ENCODE measurements at places on chromosomes 6 and 20.

DNA sequence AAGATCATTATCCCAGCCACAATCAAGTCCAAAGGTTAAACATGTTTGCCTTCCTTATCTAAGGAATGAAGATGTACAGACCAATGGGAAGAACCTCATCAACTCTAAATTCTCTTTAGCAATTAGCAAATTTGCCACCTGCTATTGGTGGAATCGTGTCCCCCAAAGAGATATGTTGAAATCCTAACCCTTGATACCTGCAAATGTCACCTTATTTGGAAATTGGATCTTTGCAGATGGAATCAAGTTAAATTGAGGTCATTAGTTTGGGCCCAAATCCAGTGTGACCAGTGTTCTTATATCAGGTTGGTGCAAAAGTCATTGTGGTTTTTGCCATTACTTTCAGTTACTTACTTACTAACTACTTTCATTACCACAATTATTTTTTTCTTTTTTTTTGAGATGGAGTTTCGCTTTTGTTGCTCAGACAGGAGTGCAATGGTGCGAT is 31.3 kb downstream of the KLHL31 start:
- no peak for DNase-seq

GRCh38 chr20:53021934-53022333 is 49.8 kb downstream of the TSHZ2 start:
- no peak for DNase-seq

DNA sequence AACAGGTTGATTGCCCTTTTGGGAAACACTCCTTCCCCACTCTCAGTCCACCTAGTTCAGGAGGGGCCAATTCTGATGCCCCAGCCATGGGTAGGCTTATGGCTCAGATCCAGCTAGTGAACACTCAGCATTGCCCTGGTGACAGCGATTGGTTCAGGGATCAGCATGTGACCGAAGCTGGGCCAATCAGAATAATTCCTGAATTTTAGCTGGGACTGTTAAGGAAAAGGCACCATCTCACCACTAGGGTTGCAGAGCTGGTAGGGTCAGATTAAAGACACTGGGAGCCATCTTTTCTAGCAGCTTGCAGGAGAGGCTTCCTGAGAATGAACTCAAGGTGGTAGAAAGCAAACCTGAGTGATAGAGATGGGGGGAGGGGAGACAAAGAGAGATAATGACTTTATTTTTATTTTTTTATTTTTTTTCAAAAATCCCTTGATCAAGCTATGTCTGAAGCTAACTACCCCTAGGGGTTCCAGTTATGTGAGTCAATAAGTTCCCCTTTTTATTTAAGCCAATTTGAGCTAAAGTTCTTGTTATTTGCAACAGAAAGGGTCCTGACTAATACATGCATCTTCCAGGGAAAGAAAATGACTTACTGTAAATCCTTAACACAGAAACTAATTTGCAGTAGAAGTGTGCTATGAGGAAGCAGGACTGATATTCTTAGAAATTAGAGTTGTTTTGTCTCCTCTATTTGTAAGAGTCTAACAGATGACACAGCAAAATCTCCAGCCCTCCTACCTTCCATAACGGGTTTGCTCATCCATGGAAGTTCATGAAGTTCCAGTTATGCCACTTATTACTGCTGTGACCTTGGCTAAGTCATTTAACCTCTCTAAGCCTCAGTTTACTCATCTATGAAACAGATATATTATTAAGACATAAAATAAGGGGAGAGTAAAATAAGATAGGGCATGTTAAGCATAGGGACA is 44.7 kb downstream of the EYA2 start:
- no peak for DNase-seq

GRCh38 chr6:62891065-62891647 is 320.1 kb upstream of the FKBP1C start:
- DNase-seq: no peak

- no peak for DNase-seq
Measured at GRCh38 chr6:2140438-2141128, 104.8 kb downstream of the GMDS start.

- DNase-seq: no peak
Measured at GRCh38 chr6:135390458-135390857, 107.1 kb downstream of the AHI1 start.

GRCh38 chr6:83092756-83093399 is 25.4 kb downstream of the DOP1A start:
- DNase-seq: no peak

- no peak for DNase-seq
Measured at GRCh38 chr20:32982617-32983458, 21.4 kb downstream of the SUN5 start.

DNA sequence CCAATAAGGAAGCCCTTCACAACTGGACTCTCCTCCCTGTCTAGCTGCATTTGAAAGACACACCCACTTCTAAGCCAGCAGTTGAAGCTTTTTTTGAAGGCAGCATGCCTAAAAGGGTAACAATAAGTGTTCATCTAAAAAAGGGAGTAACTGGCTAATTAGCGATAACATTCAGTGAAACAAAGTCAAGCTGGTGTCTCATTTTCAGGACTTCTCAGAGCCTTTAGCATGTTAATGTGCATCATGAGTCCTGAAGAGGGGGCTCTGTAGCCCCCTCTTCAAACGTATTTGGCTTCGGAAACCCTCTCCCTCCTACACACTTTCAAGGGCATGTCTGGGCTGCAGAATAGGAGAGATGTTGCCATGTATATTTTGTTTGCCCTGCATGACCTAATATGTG is 28.1 kb downstream of the SLC22A23 start:
- DNase-seq: no peak

- no peak for DNase-seq
Measured at GRCh38 chr6:44129841-44130322, 2.5 kb downstream of the TMEM63B start.

DNA sequence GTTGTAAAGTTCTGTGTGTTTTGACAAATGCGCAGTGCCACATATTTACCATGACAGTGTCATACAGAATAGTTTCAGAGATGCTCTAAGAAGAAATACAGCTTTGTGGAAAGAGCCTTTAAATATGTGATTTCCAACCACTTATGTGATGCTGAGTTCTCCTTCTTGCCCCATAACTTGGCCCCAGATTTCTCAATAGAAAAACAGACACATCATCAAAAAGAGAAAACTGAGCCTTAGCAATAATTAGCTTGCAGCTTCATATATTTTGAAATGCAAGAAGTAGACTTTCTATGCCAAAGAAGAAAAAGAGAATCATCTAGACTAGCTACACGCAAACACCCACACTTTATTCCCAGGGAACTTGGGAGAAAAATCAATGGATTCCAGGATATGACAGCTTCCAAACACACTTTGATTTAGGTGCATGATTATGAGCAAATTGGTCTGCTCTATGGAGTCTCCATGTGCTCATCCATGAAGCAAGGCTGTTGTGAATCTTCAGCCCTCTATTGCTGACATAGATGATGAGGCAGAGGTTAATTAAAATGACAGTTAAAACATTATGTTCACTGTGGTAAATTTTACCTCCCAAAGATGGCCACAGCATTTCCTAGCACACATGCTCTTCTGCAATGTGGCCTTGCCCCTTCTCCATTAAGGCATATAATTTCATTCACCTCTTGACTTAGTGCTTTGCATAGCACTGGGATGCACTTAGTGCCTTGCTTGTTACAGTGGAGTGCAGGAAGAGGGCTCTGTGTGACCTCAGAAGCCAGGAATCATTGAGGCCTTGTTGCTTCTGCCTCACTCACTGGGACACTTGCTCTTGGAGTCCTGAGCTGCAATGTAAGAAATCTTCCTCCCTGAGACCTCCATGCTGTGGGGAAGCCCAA is 174.6 kb downstream of the SYNDIG1 start:
- DNase-seq: no peak

- DNase-seq: no peak
Measured at GRCh38 chr6:161226009-161226964, 47.6 kb downstream of the AGPAT4 start.

DNA sequence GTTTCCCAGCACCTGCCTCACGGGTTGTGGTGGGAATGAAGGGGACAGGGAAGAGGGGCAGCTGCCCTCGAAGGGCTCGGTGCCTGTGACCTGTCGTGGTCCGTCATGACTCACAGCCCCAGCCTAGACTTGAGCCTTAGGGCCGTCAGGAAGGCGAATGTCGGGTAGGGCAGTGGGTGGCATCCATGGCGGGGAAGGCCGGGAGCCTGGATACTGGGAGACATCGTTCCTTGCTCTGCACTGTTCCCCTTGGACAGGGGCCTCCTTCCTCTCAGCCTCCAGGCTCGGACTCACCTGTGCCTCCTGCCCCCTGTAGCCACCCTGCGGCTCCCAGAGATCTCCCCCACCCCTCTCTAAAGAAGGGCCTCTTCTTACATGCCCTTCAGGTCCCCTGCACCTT is 52.2 kb upstream of the APCDD1L start:
- DNase-seq: no peak

GRCh38 chr6:137283940-137284810 is 65.0 kb upstream of the IFNGR1 start:
- no peak for DNase-seq

- no peak for DNase-seq
Measured at GRCh38 chr6:155033021-155033791, 38.1 kb downstream of the TIAM2 start.

GRCh38 chr6:37706749-37707148 is 9.1 kb upstream of the MDGA1 start:
- DNase-seq: no peak

DNA sequence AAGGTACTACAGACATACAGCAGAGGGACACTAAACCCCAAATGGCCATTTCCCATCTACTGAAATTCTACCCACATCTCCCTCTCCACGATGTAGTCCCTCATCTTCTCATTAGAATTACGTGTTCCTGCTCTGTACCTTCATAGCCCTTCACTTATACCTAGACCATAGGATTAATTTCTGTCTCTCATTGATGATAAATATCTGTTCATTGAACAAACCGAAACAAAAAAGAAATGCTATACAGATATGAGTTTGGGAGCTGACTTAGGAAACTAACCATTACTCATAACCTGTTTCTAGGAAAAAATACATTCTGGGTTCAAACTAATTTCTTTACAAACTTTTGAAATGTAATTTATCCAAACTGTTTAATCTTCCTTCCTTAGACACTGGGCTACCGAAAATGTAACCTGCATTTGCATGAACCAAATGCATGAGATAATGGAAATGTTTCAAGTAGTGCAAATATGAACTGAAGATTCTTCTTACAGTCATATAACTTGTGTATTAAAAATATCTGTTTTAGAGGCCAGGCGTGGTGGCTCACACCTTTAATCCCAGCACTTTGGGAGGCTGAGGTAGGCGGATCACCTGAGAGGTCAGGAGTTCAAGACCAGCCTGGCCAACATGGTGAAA is 85.3 kb downstream of the GJA10 start:
- no peak for DNase-seq

GRCh38 chr20:43953919-43954592 is 39.4 kb downstream of the TOX2 start:
- DNase-seq: no peak

GRCh38 chr6:22888163-22888752 is 318.9 kb downstream of the HDGFL1 start:
- no peak for DNase-seq

- DNase-seq: no peak
Measured at GRCh38 chr6:16408766-16409165, 170.4 kb downstream of the GMPR start.

- no peak for DNase-seq
Measured at GRCh38 chr6:3151691-3152090, 5.7 kb downstream of the TUBB2A start.

DNA sequence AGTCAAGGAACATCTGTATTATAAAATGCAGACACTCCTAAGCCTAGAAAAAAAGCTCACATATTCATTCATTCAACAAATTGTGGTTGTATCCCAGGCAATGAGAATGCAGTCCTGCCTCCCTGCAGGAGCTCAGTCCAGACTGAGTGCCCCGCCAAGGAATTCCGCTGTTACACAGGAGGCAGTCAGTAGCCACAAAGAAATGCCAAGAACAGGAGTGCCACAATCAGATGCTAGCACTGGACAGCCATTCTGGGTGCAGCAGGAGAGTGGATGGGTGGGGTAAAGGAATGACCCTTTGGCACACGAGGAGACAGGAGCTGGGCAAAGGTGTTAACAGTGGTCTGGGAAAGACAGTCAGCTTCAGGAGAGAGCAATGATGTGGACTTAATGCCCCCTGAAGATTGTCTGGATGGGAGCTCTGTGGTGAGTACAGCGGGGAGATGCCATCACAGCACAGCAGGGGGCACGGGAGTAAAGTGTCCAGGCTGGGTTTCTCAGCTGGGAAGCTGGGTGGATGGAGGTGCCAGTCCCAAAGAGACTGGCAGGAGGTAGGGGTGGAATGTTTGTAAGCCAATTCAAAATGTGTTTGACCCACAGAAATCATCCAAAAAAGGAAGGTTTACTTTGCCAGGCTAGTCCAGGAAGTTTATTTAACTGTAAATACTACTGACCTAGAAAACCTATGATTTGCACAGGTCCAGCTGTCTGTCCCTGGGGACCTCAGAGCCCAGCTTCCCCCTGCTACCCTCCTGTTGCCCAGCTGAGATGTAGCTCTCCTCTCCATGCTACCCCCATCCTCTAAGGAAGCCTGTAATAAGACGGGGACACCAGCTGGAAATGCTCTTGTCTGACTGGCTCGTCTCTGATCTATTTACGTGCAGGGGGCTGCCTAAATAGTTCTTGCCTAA is 84.1 kb downstream of the SLC23A2 start:
- DNase-seq: no peak

GRCh38 chr6:23483896-23484295 is 642.1 kb upstream of the NRSN1 start:
- DNase-seq: no peak

- no peak for DNase-seq
Measured at GRCh38 chr6:138572885-138573284, 73.6 kb upstream of the NHSL1 start.

GRCh38 chr6:170035901-170036304 is 255.0 kb downstream of the DLL1 start:
- no peak for DNase-seq
